ENCODE measurements at places on chromosomes 4 and X.

DNA sequence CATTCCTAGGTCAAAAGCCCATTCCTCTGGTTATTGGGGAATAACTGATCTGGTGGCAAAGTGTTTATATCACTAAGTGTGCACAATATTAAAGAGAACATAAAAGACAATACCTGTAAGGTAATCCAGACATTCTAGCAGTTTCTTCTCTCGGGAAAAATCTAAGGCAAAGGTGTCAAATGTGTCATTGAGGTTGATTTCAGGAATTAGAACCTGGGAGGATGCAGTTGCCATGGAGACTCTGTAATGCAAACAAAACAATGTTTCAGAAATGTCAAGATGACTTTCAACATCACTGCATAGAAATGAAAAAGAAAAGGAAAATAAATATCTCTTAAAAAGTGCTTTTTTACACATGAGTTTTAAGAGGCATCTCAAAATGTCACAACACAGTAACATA is 145.9 kb downstream of the MID1 start:
- no peak for DNase-seq

DNA sequence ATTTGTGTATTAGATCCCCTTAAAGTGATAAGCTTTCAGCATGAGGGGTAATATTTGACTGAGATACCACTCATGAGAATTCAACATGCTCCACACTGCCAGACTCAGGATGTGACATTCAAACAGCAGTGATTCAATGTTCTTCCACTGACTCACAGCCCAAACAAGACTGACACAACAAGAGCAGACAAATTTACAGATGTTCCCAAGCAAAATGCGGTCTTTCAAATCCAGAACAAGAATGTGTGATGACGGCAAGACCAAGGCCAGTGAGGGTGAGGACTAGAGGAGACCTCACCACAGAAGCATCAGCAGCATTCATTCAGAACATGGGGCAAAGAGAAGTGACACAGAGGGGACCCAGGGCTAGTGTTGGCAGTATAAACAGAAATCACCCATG is 99.3 kb upstream of the GRIA3 start:
- DNase-seq = peak; percentile 92

- DNase-seq = no peak
Observed at GRCh38 chrX:144683247-144683646, 564.1 kb upstream of the SPANXN1 start.

DNA sequence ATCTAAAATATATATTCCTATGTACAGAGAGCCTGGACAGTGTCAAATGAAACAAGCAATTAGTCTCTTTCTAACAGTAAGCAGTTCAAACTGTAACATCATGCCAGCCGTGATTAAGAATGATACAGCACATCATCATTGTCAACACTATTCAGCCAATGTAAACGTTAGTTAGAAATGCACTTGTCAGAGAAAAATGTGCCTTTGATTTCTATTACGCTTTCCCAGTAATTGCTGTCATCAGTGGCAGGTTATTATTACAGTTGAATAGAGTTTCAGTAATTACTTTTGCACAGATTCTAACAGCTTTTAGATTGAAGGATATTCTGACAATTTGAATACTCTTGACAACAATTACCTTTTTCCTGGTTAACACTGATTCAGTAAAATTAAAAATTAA is 1007.1 kb downstream of the SH3BGRL start:
- no peak for DNase-seq

- no peak for DNase-seq
Observed at GRCh38 chr4:29853833-29854232, 866.3 kb upstream of the PCDH7 start.

GRCh38 chr4:111798840-111799239 is 346.4 kb upstream of the FAM241A start:
- no peak for DNase-seq

GRCh38 chr4:87057835-87058355 is 123.1 kb downstream of the AFF1 start:
- no peak for DNase-seq

DNA sequence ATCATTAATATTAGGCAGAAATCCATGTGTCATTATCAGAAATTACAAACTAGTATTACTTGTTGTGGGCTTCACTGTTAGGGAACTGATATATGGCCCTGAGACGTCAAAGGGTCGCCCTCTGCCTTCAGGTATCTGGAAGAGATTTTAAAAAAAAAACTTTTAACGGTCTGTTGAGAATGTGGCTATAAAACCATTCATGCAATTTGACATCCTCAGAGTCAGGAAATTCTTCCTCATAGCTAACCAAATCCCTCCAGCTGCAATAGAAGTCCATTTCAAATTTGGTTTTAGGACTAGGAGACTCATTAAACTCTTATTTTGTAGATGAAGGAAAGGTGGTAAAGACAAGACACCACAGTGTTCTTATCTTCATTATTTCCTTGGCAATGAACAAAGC is 194.2 kb upstream of the NOCT start:
- DNase-seq = no peak

DNA sequence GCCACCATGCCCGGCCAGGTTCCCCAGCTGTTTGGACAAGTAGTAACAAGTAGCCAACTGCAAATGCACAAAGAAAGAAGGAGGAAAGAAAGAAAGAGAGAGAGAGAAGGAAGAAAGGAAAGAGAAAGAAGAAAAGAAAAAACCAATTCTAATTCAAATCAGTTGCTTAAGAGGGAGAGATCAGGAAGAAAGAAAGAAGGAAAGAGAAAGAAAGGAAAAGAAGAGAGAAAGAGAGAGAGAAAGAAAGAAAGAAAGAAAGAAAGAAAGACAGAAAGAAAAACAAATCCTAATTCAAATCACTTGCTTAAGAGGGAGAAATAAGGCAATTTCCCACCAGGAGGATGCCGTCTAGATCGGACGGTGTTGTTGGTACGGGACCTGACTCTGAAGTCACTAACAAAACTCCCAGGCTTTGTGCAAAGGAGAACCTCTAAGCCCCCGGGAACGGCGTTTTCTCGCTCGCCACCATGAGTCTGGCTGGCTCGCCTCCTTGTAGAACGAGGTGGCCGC is 95.5 kb upstream of the PPP2R3B start:
- DNase-seq = no peak

- no peak for DNase-seq
Observed at GRCh38 chr4:18980516-18981233, 959.1 kb upstream of the LCORL start.

GRCh38 chrX:100635989-100636320 is 651 bp downstream of the TSPAN6 start:
- DNase-seq = no peak

DNA sequence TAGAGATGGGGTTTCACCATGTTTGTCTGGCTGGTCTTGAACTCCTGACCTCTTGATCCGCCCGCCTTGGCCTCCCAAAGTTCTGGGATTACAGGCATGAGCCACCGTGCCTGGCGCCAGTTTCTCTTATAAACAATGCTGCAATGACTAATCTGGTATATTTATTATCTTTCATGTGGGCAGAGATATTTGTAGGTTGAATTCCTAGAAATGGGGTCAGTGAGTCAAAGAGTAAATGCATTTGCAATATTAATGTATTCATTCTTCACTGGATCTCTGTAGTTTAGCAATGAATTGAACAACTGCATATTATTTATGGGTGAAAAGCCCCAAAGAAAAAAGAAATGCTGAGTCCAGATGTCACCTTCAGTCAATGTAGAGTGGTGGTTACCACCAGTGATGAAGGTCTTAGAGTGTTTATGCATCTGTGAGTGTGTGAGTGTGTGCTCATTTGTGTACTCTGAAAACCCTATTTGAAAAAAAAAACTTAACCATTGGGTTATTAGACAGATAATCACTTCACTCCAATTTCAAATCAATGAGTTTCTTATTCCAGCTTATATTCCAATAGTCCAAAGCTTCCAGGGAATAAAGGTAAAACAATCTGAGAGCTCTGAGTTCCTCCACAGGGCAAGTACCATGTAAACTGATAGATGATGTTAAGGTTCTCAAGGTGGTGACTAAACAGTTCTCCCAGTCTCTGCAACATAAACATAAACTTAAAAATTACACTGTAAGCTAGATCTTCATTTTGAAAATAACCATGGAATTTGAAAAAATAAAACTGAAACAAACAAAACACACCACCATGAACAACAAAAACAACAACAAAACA is 22.6 kb upstream of the CD38 start:
- peak; percentile 13 for DNase-seq

DNA sequence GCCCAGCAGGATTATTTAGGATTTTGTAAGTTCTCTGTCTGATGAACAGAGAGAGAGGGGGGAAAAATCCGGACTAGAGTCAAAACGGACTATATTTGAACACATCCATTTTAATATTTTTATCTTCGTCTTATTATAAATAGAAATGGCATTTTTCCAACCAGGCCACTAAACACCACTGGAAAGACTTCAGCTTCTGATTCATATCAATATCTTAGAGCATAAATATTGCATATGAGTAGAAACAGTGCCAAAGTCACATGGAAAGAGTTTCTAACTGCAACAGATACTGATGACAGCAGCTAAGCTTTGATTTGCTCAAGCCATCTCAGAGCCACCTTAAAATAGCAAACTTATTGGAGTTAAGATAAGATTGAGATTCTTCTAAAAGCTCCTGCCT is 456 bp downstream of the PPARGC1A start:
- no peak for DNase-seq
